Stimulated activated CD8-positive, alpha-beta memory T cell treated with anti-CD3 and anti-CD28 coated beads, Interleukin-2, amount 100 ng/mL, for 1 hour (primary cell): ENCODE measurements at places on chromosomes 2 and 18.

GRCh38 chr18:13035249-13035914 is 44.2 kb downstream of the CEP192 start:
- DNase-seq, result no peak

DNA sequence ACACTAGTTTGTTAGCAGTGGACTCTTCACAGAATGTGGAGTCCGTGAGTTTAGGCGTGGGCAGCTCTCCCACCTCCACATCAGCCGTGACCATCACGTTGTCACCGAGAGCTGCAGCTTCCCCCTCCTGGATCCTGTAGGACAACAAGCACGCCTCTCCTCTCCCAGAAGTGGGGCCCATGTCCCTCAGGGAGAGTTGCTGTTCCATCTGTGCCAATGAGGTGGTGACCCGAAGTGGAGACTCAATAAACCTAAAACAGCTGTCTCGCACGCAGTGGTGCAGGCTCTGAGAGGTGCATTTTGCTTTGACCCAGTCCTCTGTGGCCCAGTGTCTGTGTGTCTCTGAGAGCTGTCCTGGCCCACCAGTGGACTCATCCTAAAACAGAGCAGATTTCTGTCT is 456.5 kb upstream of the SOX11 start:
- DNase-seq, result no peak

DNA sequence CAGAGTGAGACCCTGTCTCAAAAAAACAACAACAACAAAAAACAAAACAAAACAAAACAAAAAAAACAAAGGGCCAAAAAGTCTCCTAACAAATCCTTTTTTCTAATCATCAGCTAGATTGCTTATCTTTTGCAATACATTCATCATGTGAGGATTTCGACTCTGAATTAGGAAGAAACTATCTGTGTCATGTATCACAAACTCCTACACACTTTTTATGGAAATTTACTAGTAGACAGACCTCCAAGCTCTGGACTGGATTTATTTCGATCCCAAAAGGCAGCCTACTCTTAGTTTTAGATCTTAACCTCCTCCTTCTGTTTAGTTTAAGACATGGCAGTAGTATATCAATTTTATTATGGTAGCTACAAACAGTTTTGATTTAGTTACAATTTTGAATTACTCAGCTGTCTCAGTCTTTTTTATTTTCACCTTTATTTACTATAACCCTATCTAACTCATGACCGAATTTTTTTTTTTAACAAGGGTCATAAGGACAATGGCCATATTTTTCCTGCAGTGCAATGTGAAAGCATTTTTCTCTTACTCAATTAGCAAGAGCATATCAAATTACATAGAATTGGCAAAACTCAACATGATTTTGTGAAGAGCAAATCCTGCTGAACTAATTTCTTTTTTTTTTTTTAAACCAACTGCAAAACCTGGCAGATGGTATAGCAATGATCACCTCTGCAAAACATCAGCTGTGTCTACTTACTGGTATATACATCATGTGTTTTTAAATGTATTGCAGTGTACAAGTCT is 10.7 kb upstream of the CCDC88A start:
- DNase-seq, result no peak

GRCh38 chr18:37617623-37618022 is 52.0 kb upstream of the CELF4 start:
- no peak for DNase-seq

GRCh38 chr2:46537624-46538295 is 58.4 kb downstream of the TMEM247 start:
- no peak for DNase-seq

DNA sequence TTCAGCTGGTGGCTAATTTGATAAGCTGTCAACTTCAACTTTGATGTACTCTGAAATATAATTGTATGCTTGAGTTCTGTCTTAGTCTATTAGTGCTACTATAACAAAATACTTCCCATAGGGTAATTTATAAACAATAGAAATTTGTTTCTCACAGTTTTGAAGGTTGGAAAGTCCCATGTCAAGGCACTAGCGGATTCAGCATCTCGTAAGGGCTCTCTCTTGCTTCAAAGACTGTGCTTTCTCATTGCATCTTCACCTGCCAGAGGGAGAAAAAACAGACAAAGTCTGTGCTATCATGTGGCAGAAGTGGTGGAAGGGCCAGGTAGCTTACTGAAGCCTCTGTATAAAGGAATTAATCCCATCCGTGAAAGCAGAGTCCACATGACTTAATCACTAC is 409.2 kb downstream of the CDH7 start:
- DNase-seq, result no peak

DNA sequence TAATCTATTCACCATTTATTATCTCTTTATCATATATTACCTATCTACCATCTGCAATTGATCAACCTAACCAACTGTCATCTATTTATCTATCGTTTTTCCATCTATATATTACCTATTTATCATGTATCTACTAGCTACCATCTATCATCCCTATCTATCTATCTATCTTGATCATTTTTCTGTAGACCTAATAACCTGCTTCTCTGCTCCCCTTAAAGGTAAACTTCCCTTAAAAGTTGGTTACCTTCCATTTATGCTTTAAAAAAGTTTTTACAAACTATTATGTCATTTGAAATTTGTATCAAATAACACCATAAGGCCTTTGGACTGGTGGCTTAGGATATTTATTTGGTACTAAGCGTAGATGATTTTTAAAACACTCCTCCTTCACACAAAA is 47.2 kb downstream of the TMEM18 start:
- DNase-seq, result no peak

DNA sequence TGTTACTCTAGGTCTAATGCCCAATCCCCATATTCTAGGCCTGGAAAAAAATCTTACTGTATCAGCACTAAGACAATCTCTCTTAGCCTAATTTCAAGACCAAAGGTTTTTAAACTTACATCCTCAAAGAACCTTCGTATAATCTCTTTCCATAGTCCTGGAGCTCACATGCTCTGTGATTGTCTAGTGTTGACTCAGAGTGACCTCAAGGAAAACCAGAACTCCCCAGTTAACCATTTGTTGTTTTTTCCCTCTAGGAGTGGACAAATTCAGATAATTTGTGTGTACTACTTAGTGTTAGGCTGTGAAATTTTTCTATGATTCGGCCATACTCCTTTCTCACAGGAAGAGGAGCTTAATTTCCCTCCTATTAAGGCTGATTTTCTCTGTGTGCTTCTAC is 536.1 kb downstream of the SLC4A3 start:
- no peak for DNase-seq

DNA sequence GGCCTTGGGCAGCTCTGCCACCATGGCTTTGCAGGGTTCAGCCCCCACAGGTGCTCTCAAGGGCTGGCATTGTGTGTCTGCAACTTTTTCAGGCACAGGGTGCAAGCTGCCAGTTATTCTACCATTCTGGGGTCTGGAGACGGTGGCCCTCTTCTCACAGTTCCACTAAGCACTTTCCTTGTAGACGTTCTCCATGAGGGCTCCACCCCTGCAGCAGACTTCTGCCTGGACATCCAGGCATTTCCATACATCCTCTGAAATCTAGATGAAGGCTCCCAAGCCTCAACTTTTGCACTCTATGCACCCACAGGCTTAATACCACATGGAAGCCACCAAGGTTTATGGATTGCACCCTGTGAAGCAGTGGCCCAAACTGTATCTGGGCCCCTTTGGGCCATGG is 91.0 kb upstream of the RND3 start:
- DNase-seq, result no peak

- no peak for DNase-seq
These were observed 44.4 kb downstream of the PTPN2 start for GRCh38 chr18:12839526-12840196.

DNA sequence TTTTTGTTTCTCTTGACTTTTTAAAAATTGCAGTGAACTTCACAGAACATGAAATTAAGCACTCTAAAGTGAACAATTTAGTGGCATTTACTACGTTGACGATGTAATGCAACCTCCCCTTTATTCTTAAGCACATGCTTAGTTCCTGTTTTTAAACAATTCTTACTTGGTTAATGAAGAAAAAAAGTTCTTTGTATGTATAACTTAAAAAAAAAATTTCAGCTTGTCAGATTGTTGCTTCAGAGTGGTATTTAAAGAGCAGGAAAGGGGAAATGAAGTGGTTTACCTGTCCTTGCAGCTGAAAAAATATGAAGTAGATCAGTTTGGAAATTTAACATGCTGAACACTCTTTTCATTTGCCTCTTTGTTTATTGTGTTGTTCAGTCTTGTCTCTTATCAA is 95.7 kb upstream of the RASGRP3 start:
- DNase-seq, result no peak

DNA sequence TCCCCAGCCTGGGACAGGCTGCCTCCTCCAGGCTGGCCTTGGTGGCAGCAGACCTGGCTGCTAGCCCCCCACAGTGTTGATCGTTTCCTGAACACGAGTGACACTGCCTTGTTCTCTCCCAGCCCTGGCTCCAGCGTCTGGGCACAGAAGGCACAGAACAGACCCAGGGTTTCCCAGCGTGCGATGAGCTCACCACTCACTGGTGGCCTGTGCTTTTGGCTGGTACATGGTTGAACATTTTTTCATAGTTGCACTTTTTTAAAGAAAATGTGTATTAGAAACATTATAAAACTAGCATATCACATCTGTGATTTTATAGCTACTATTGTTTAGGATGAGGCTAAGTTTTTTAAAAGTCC is 40.9 kb downstream of the SCTR start:
- no peak for DNase-seq

GRCh38 chr2:13714466-13714865 is 918.1 kb upstream of the LRATD1 start:
- no peak for DNase-seq

DNA sequence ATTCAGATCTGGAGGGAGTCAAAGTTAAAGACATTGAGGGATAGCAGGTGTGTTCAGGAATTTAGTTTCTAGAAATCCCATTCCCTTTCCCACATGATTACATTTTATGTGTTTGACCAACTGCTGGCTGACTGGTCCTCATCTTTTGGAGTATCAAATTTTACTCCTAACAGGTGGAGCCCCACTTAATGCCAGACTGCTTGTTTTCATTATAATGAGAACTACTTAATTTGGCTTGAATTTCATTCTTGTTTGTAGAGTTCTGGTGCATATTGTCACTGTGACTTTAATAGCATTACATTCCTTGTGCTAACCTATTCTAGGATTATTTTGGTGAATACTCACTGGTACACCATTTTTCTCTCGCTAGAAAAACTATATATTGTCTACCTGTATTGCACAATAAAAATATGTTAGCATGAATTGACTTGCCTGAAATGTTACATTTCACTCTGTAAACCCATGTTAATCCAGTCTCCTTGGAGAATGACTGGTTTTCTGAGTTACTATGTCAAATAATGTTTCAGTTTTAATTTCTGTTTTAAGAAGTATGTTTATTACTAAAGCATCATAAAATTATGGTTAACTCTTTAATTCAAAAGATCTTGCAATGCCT is 98.2 kb downstream of the TANC1 start:
- DNase-seq, result no peak

GRCh38 chr18:50866765-50867164 is 12.2 kb upstream of the ME2 start:
- DNase-seq, result no peak

DNA sequence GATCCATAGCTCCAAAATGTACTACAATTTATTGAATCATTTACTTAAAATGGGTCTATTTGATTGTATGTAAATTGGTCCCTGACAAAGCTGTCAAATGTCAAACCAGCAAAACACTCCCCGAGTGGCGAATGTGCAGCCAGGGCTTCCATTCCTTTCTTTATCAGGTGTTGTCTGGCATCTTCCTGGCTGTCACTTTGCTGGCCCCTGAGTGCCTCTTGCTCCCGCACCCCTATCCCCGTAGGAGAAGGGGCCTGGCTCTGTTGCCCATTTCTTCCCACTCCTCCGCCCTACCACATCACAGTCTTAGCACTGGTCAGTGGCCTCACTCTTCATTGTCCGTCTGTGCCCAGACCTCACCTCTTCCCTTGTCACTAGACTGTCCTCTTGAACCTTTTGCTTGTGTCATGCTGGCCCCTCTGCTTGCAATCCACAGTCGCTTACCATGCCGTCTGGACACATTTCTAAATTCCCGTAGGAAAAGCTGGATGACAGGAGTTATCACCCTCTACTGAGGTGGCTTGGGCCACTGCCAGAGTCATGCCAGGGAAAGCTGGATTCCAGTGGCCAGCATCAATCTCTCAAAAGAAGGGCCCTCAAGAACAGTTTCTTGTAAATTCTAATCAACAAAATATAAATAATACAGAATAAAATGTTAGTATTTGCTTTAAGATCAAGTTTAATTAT is 15.4 kb downstream of the UBE2F start:
- no peak for DNase-seq

GRCh38 chr18:36734596-36734995 is 94.2 kb downstream of the TPGS2 start:
- DNase-seq, result no peak

GRCh38 chr18:80250740-80251364 is 3.5 kb upstream of the PARD6G start:
- DNase-seq, result no peak

- DNase-seq, result no peak
These were observed 163.8 kb downstream of the WDPCP start for GRCh38 chr2:63424329-63425078.

DNA sequence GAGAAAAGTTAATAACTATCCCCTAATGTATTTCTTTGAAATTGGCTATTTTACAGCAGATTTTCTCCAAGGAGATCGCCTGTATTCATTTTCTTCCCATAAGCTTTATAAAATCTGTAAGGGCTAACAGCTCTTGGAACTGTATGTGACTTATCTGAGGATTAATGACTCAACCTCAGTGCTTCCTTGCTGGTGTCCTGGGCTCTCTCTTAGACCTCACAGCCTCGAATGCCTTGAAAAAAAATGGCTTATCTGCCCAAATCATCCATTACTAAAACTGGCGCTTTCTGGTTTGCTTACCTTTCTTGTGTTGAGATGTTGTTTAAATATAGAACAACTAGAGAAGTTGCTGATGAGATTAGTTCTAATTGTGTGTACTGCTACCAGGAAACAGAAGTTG is 713.6 kb downstream of the SLC4A3 start:
- no peak for DNase-seq

DNA sequence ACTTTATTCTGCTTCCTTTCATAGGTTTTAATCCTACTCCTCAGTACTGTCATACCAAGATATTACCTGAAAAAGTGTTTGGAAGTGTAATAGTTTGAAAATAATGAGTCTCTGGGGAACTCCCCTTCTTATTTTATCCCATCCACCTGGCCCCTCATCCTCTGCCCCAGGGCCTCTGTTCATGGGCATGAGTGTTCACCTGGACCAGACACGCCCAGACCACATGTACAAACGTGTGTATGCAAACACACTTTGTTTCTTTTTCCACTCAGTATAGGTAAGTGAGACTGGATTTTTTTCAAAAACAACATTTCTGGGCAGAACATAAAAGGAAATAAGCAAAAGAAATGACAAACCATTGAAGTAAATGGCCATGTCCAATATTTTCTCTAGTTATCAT is 62.1 kb upstream of the THSD7B start:
- DNase-seq, result no peak
